Keratinocyte (primary cell): ENCODE measurements at places on chromosomes 3 and 15. TPM values are rescaled to one million over a fixed set of nuclear protein-coding genes. Genes with fewer than 3 reads are reported as not detected.

Gene ZNF860
- 5.6 to 10.3 TPM (median 7.9 TPM) in 3 replicates for polyA plus RNA-seq

Gene SPTBN5
- polyA plus RNA-seq, result 0.61 to 1.1 TPM (median 0.66 TPM) in 3 replicates

Gene SEMA3F
- polyA plus RNA-seq, result 72.8 to 115 TPM (median 102 TPM) in 3 replicates

Gene OSBPL10
- 42.6 to 78.1 TPM (median 50.1 TPM) in 3 replicates for polyA plus RNA-seq

Gene SLC51B
- not detected in 3 replicates for polyA plus RNA-seq

Gene AADACL2
- polyA plus RNA-seq, result 0.30 to 0.38 TPM in 2 of 3 replicates, not detected in the other

Gene HIGD2B
- polyA plus RNA-seq, result not detected in 3 replicates

Gene SHISA5
- 94.4 to 159 TPM (median 95.5 TPM) in 3 replicates for polyA plus RNA-seq

Gene LRRC3B
- polyA plus RNA-seq, result not detected in 3 replicates

Gene NR2E3
- 0.18 to 0.46 TPM (median 0.18 TPM) in 3 replicates for polyA plus RNA-seq

Gene PBRM1
- polyA plus RNA-seq, result 20.3 to 26.0 TPM (median 25.7 TPM) in 3 replicates

GRCh38 chr3:31406896-31407295, 125.8 kb upstream of the STT3B start:
- DNase-seq, result no peak

- DNase-seq, result no peak
Observed at GRCh38 chr15:98927022-98927421, 80.6 kb downstream of the PGPEP1L start.

DNA sequence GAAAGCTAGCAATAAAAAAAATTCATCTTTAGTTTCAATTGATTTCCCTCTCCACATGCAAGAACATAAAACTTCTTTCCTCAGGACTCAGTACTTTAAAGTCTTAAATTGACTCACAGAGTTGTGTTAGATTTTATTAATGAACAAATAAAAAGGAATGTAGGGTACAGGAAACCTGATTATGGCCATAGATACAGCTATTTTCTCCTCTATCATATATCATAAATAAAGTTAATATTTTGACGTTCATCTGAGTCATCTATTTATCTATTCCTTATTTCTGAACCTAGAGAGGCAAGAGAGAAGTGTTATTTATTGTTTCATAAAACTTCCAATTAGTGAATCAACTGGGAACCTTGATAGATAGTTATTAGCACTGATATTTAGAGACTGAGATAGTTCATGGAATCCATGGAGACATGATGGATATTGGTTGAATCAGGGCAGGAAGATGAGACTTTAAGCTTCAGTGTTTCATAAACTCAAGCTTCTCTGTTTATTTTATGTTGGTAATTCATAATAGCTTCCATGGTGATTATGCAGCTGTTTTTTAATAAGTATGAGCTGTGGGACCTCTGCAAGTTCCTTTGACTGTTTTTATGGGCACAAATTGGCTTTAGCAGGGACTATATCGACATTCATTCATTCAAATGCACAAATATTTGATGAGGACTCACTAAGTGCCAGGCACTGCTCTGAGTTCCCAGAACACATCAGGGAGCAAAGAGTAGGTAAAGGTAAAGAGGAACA, 143.5 kb upstream of the TGFBR2 start:
- no peak for DNase-seq

GRCh38 chr15:85312929-85313331, 67.5 kb upstream of the AKAP13 start:
- no peak for DNase-seq

GRCh38 chr3:32977861-32978260, 26.4 kb downstream of the CCR4 start:
- DNase-seq, result no peak

GRCh38 chr3:141091426-141091825, 40.3 kb downstream of the SPSB4 start:
- DNase-seq, result no peak

GRCh38 chr3:193210618-193211017, 30.4 kb upstream of the PLAAT1 start:
- DNase-seq, result no peak

GRCh38 chr15:25525741-25526140, 86.9 kb upstream of the UBE3A start:
- DNase-seq, result no peak

DNA sequence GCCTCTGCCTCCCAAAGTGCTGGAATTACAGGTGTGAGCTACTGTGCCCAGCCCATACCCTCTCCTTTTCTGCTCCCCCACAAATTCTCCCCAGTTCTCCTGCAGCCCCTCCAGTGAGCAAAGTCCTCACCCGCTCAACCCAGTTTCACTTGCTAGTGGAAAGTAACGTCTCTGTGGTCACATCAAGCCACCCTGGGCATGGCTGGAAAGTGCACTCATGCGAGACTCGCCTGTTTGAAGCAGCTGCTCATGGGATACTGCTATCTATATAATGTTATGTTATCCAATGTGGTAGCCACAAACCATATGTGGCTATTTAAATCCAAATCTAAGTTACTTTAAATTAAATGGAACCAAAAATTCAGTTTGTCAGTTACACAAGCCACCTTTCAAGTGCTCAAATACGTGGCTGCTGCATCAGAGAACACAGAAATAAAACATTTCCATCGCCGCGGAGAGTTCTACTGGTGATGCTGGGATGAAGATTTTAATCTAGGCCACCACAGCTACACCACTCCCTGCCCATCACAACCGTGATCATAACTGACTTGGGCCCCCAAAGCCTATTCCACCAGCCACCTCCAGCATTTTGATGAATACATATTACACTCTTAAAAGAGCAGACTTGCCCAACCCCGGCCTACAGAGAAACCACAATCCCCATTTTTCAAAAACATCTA, 119.4 kb downstream of the LIPC start:
- DNase-seq, result no peak

GRCh38 chr3:143118630-143119008, 952 bp upstream of the CHST2 start:
- DNase-seq, result no peak

DNA sequence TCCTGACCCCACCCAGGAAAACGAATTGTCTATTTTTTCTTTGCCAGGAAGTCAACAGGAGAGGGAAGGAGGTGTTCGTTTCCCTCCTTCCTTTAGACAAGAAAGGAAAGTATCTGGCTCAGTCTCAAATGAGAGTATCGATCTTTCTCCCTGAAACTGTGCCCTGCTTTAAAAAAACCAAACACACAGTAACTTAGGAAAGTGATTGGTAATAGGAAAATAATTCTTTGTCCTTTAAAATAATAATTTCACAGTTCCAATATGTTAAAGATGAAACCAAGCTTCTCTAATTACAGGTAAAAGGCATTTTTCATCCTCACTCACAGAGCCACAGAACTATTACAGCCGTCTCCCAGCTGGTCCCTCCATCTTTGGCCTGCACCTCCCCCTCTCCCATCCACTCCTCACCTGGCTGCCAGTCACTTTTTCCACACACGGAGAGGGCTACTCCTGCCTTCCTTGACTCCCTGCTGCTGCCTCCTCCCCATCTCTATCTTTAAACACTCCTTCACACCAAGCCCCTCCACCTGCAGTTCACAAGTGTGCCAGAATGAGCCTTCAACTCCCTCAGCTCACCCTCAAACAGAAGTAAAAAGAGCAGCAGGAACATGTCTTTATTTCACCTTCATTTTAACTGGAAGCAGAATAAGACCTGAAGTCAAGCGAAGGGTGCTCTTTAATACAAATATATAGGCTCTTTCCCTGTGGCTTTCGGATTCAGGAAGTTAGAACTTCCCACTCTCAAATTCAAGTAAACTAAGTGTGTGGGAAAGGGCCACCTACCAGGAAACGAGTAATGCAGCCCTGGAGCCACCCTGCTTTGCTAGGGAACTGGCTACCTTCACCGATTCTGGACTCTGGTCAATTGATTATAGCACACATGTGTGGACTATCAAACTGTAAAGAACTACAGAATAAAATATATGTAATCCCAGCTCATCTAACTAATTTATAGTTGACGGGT, 116.4 kb downstream of the SENP2 start:
- DNase-seq, result no peak

DNA sequence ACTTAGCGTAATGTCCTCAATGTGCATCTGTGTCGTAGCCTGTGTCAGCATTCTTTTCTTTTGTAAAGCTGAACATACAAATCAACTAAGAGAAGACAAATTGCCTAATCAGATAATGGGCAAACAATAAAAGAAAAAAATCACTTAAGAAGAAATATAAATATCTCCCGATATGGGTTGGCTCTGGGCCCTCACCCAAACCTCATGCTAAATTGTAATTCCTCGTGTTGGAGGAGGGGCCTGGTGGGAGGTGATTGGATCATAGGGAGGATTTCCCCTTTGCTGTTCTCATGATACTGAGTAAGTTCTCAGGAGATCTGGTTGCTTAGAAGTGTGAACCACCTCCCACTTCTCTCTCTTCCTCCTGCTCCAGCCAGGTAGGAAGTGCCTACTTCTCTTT, 285.0 kb upstream of the LYSMD4 start:
- no peak for DNase-seq

DNA sequence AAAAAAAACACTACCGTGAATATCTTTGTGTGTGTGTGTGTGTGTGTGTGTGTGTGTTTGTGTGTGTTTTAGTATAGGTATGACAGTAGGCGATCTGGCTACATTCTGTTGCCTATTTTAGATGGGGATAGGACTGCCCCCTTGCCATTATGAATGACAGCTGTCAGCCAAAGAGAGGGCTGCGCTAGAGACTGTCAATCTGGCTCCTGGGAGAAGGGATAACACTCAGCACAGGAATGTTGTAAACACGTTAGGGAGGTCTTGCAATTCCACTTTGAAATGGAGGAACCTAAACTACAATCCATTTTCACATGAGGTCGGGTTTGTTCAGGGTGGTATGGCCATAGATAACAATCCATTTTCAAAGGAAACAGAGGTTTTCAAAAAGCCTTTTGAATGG, 14.1 kb upstream of the ETV5 start:
- DNase-seq, result no peak

DNA sequence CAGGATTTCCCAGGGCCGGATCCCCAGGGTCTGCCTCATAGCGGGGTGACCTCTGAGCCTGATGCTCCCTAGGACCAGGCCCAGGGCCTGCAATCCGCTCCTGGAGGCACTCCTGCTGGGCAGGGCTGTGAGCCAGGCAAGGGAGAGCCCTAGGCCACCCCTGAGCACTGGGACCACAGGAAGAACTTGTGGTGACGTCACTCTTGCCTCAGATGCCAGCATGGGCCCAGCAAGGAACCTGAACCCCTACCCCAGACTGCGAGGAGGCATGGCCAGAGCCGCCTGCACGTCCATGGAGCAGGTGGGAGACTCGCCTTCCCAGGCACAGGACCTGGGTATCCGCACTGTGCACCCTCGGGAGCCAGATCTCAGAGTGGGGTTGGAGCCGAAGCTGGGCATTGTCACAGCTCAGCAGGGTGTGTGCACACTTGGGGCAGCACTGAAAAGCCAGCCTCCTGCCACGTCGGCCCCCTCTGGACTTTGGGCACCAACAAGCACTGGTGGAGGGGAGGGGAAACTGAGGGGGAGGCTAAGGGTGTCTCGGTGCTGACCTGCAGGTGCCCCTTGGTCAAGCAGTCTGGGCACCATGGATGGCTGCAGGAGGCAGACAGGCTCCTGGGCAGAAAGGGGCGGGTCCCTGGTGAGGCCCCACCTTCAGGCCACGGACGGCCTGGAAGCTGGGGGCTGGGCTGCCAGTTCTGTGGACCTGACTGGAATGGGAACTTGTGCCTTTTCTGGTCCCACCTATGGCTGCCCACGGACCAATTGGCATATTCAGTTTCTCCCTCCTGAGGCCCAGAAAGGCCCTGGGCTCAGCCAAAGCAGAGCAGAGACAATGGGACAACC, 49.3 kb downstream of the SLC6A20 start:
- DNase-seq, result no peak

GRCh38 chr3:178454726-178455125, 81.5 kb upstream of the KCNMB2 start:
- DNase-seq, result no peak

DNA sequence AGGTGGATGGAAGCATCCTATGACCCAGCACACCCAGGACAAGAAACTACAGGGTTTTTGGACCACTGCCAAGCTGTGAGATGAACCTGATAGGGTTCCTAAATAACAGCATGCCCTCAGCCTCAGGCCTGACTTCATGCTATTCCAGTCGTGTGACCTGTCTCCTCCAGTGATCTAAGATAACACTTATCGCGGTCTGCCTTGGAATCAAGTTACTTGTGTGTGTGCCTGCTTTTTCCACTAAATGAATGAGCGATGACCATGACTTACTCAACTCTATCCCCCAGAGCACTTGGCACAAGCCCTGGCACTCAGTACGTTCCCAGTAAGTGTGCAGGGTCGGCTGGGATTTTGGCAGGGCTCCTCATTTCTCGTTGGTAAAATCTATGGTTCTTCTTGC, 172.7 kb upstream of the TP63 start:
- DNase-seq, result peak; percentile 83

- no peak for DNase-seq
Observed at GRCh38 chr15:89323825-89324224, 10.8 kb downstream of the POLG start.

DNA sequence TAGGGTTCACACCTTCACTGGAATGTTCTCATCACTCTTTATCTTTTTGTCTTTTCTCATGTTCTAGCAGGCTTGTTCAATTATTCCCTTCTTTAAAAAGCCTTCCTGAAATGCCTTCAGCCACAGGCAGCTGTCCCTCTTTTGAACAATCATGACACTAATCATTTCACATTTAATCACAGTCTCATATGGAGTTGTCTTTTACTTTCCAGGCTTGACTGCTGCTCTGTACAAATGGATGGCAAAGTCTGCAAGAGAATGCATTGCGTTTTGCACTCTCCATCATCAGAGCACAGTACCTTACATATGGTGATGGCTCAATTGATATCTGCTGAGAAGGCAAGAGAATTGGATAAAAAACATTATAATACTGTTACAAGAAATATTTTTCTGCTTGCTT, 529.8 kb downstream of the DIPK2A start:
- no peak for DNase-seq

- DNase-seq, result no peak
Observed at GRCh38 chr3:10055097-10055496, 28.9 kb downstream of the FANCD2 start.

- no peak for DNase-seq
Observed at GRCh38 chr3:14884665-14885064, 62.7 kb upstream of the NR2C2 start.

- no peak for DNase-seq
Observed at GRCh38 chr3:170622369-170623159, 36.7 kb upstream of the SLC7A14 start.

- DNase-seq, result no peak
Observed at GRCh38 chr3:50205413-50206276, 574 bp downstream of the SLC38A3 start.

DNA sequence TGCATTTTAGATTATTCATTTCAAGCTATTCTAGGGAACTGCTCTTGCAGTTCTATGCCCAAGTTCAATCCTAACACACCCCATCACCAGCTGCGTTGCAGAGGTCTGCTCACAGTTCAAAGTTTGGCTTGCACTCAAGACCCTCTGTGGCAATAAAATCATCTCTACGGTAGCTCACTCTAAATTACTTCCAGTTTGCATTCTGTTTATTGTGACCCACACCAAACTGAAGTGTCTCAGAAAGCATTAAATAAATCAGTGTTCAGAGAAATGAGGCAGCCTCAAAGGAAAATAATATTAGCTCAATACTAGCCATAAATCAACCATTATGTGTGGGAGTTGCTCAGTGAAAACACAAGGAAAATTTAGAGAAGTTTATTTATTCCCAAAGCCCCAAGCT, 250.3 kb downstream of the MAGI1 start:
- no peak for DNase-seq
